ENCODE measurements at places on chromosomes 12 and 14. TPM values are rescaled to one million over a fixed set of nuclear protein-coding genes. Genes with fewer than 3 reads are reported as not detected.

The KRT85 gene
- not detected for polyA plus RNA-seq

The POLE2 gene
- polyA plus RNA-seq: 5.5 TPM

The ARL6IP4 gene
- 243 TPM for polyA plus RNA-seq

The SMIM41 gene
- polyA plus RNA-seq: not detected

The TOMM20L gene
- polyA plus RNA-seq: not detected

The BDKRB1 gene
- 4.9 TPM for polyA plus RNA-seq

The KRT71 gene
- not detected for polyA plus RNA-seq

The CBLN3 gene
- 1.2 TPM for polyA plus RNA-seq

The LRTM2 gene
- polyA plus RNA-seq: not detected

The GPX2 gene
- 412 TPM for polyA plus RNA-seq

The BEST3 gene
- polyA plus RNA-seq: not detected

The YAF2 gene
- polyA plus RNA-seq: 12.6 TPM

The A2M gene
- 55.3 TPM for polyA plus RNA-seq

Data from sigmoid colon (tissue), 7 donors.